ENCODE measurements at places on chromosomes 2 and 18.

- DNase-seq = no peak
Measured at GRCh38 chr2:75315436-75315835, 116.1 kb upstream of the TACR1 start.

DNA sequence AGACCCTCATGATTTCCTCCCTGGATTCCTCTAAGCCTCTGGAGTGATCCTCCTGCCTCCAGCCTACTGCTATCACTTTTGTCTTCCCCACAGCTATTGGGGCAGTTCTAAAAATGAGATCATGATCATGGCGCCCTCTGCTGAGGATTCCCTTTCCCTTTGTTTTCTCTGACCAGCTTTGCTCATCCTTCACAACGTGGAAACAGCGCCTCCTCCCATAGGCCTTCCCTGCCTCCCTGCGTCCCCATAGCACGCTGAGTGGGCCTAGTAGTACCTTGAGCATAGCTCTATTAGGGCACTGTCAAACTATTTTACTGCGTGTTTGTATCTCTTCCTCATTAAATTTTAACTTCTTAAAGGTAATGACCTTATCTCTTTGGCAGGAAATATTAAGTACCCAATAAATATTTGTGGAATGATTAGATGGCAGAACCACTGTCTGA lies 207.0 kb upstream of the FANCL start:
- DNase-seq = peak; percentile 77

- no peak for DNase-seq
Measured at GRCh38 chr2:233083782-233084181, 23.6 kb downstream of the INPP5D start.

- DNase-seq = no peak
Measured at GRCh38 chr2:100986157-100986556, 15.9 kb upstream of the RPL31 start.

GRCh38 chr2:177726931-177727348 lies 334.4 kb downstream of the AGPS start:
- DNase-seq = no peak

GRCh38 chr18:67104700-67105284 lies 411.7 kb downstream of the DSEL start:
- DNase-seq = no peak

- no peak for DNase-seq
Measured at GRCh38 chr2:53129851-53130250, 637.8 kb upstream of the CHAC2 start.

DNA sequence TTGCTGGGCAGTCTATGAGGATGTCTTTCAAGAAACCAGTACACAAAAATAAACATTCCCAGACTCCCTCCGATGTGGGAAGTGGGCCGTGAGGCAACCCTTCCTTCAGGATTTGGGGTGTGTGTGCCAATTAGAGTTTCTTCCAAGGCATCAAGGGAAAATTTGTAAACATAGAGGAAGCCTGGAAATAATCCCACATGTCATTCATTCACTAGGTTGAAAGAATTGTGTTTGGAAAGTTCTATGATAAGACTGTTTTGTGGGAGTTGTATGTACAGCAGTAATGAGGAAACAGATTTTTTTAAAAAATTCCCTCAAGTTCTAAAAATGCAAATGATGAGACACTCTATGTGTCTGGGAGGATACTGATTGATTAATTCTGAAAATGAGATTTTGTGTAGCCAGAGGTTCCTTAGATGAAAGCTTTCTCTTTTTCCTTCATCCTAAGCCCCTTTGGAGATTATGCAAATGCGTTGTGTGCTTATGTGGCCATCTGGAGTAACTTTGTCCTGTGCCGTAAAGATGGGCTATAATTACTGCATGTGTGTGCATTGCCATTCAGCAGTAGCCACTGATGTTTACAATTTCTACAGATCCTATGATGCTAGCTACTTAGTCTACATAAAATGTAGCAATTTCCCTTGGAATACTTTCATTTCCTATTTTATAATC lies 107.8 kb upstream of the TPO start:
- no peak for DNase-seq

- no peak for DNase-seq
Measured at GRCh38 chr2:64932371-64933216, 56.6 kb upstream of the SLC1A4 start.

GRCh38 chr2:231673348-231673770 lies 35.0 kb upstream of the PTMA start:
- no peak for DNase-seq

GRCh38 chr2:3712424-3712823 lies 9.0 kb downstream of the DCDC2C start:
- DNase-seq = no peak

DNA sequence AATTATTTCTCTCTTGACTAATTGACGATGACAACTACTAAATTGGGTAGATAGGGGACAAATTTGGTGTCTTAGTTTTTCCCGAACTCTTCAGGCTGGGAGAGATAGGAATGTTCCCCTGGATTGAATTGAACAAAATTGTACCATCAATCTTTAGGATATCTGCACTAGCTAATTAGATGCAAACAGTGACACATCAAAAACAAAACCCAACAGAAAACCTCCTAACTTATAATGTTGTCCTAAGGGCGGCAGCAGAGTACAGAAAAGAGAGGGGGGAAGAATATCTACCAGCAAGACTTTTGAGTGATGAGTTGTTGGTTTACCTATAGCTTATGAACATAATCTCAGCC lies 342.9 kb downstream of the INSIG2 start:
- DNase-seq = no peak

All from C1 segment of cervical spinal cord (tissue), 14 donors.